ENCODE measurements at places on chromosomes 4 and X.

- DNase-seq, result no peak
These were observed 253.7 kb downstream of the CENPC start for GRCh38 chr4:67291644-67292043.

- DNase-seq, result no peak
These were observed 22.7 kb downstream of the SMPX start for GRCh38 chrX:21735038-21735767.

GRCh38 chr4:20299515-20299914, 47.8 kb downstream of the SLIT2 start:
- DNase-seq, result no peak

DNA sequence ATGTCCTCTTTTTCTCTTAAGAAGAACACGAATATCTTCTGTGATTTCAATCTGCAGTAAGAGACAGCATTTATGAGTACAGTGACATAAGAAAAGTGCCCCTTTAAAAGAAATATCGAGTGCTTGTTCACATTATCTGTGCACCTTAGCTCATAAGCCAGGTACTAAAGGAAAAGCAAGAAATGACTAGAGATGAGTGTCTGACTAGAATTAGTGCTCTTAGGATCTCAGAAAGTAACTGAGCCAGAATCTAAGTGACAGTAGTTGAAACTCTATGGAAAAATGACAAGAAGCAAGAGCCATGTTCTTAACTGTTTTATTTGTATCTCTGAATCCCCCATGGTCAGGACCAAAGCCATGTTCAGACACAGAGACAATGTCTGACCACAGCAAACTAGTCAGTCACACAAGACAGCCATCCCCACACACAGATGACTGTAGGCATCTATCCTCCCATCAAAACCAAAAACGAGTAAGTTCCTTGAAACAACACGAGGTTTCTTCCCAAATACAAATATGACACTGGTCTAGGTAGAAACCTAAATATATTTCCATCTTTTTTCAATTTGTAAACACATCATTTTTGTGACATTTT, 36.8 kb downstream of the ACSL4 start:
- no peak for DNase-seq

GRCh38 chrX:115582616-115583495, 21.9 kb downstream of the PLS3 start:
- no peak for DNase-seq

GRCh38 chr4:101540336-101540735, 193.0 kb upstream of the PPP3CA start:
- DNase-seq, result no peak

DNA sequence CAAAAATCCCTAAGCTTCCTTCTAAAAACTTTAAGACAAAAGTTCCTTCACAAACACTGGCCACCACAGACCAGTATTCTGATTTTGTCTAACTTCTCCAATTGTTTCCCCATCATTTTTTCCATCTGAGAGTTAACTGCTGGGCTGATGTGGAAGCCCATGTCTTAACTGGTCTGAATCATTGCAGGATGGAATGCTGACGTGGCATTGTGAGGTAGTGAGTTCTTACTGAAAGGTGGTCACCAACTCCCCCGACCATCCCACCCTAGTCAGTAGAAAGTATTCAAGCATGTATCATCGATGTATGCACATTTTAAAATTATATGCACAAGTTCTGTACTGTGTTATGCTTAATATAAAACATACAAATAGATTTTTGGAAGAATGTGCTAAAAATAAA, 99.1 kb upstream of the SMIM10 start:
- DNase-seq, result no peak

DNA sequence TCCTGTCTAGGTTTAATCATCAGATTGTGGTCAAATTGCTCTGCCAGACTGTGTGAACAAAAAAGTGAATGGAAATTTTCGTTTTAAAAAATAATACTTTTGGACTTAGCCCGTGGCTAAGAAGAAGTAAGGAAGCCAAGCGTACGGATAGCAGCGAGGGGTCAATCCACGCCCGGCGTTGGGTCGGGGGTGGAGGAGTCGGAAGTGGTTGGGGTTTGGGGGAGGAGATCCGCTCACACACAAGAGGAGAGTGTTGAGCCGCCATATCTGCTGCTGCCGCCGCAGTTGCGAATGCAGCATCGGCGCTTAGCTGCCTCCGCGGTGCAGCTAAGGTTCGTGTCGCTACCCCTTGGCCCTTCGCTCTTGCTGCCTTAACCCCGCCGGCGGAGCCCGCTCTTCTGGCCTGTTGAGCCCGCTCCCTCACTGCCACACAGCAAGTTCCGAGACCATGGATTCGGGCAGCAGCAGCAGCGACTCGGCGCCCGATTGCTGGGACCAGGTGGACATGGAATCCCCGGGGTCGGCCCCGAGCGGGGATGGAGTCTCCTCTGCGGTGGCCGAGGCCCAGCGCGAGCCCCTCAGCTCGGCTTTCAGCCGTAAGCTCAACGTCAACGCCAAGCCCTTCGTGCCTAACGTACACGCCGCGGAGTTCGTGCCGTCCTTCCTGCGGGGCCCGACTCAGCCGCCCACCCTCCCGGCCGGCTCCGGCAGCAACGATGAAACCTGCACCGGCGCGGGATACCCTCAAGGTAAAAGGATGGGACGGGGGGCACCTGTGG, at the start of gene GSPT2:
Gene GSPT2, plus strand, starts transcription at position 264 of the 779 bp plus-strand sequence. Its CDS starts 185 bp downstream, at position 449.
- DNase-seq, result peak; percentile 50

- peak; percentile 2 for DNase-seq
These were observed at the start of gene MAOA for GRCh38 chrX:43656005-43656494. Gene MAOA (plus strand): TSS chrX:43656299. CDS start chrX:43656342, 43 bp downstream.

DNA sequence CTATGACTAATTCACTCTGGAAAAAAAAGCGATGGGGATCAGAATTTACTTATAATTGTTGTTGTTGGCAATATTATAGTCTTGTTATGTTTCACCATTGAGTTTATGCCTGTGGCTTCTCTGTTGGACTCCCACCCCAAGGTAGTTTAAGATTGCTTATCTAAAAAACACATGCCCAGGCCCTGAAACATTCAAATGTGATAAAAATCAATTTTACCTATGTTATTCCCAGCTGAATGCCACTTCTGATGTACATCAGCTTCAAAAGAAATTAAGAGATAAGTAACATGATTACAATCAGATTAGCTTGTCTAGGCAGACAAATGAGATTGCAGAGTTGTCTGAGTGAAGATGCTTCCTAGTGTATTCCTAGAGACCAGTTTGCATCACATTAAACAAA, 484.7 kb downstream of the PCDH7 start:
- DNase-seq, result no peak

- no peak for DNase-seq
These were observed 513.7 kb downstream of the TLL1 start for GRCh38 chr4:166386491-166387360.

GRCh38 chr4:126071346-126072333, 756.9 kb downstream of the FAT4 start:
- no peak for DNase-seq

DNA sequence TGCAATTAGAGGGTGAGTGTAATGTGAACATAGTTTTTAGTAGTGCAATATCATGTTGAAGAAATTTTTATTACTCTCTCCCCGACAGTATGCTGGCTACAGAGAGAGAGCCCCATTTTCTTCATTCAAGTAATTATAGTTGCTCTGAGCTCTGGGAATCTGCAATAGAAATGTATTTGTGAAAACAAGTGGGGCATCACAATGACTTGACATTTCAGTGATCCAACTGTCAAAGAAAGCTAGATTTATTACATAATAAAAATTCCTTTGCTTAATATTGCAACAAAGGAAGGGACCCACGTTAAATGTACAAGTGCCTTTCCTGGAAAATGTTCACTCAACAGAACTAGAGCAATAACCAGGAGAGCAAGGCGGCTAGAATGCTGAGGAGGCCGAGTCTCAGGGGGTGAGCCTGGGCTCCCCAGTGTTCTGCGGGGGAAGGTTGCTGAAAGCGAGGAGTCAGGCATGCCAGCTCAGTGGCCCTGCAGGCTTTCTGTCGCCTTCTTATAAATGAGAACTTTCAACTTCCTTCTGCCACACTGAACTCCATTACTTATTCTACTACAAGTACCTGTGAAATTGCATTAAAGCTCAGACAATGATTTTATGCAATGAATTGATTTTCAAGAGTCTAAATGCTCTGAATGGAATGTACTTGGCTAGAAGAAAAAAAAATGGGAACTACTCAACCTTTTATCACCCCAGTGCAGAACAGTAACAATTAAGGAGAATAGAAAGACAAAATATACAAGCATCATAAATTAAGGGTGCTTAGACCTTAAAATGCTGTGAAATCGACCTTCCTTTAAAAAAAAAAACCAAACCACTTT, 476.4 kb downstream of the AFF2 start:
- no peak for DNase-seq

Data from germinal center (tissue), 1 donor.